ENCODE measurements at places on chromosomes 3 and 15.

GRCh38 chr15:82650046-82650670, 3.0 kb upstream of the CPEB1 start:
- no peak for DNase-seq

GRCh38 chr3:64291345-64291744, 66.1 kb upstream of the PRICKLE2 start:
- no peak for DNase-seq

GRCh38 chr3:40152482-40153133, 156.9 kb upstream of the EIF1B start:
- no peak for DNase-seq

- DNase-seq = no peak
These were observed 9.1 kb upstream of the CEMIP start for GRCh38 chr15:80769829-80770705.

- DNase-seq = no peak
These were observed 192.5 kb downstream of the SHOX2 start for GRCh38 chr3:157913741-157914150.

- peak; percentile 40 for DNase-seq
These were observed 406 bp upstream of the MPI start for GRCh38 chr15:74889390-74889882.

- no peak for DNase-seq
These were observed 12.6 kb downstream of the PLCL2 start for GRCh38 chr3:16897254-16897926.

DNA sequence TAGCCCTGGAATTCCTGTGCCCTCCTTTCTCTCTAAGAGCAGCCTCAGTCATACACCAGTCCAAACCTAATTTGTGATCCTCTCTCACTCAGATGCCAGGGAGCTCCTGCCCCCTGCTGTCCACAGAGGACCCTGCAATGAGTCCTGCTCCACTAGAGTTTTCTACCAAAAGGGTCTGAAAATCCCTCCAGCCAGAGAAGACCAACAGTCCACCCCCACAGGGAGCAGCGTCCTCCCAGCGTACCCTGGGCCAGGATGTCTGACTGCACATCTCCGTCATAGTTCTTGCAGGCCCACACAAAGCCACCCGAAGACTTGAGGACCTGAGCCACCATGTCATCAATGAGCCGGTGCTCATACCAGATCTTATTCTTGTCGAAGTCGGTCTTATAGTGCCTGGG, 15.4 kb downstream of the IDH2 start:
- DNase-seq = no peak

GRCh38 chr3:38031022-38031994, 1.9 kb upstream of the PLCD1 start:
- no peak for DNase-seq

DNA sequence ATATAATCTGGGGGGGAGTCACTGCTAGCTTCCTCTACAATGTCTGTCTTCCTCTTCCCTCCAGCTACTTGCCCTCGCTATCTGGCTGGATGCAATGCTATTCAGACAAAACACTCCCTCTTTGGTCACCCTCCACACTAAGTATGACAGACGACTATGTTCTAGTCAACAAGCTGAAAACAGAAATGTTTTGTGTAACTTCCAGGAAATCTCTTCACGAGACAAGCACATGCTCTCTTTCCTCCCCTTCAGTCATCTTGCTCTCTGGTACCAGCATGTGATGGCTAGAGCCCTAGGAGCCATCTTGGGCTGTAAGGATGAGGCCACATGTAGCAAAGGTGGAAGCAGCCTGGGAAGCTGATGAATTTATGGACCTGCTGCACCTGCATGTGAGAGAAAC, 151.3 kb downstream of the ARRDC4 start:
- no peak for DNase-seq

GRCh38 chr3:30516238-30516637, 90.2 kb upstream of the TGFBR2 start:
- DNase-seq = no peak

DNA sequence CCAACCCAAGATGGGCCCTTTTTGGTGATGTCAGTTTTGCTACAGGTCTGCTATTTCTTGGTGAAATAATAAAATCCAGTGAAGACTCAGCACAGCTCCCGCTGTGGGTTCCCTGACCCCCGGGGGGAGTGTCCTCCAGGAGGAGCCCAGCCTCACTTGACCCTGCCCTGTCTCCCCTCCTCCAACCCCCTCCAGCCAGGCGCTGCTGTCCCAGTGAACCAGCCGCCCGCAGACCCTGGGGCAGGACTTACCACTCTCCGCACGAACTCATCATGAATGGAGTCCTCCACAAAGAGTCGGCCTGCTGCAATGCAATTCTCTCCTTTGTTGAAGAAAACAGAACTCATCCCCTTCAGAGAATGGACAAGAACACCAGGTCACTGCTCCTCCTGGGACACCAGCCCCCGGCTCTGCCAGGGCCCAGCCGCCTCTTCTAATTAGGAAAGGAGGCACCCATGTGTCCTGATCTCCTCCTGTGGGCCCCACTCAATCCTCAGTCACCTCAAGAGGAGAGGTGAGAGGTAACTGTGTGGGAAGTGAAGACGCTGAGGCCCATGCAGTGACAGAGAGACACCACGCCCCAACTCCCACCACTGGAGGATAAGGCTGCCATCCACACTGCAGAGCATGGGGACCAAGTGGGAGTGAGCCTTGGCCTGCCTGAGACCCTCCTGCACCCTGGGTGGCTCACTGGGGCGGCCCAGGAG, 28.8 kb upstream of the SLC41A3 start:
- no peak for DNase-seq

DNA sequence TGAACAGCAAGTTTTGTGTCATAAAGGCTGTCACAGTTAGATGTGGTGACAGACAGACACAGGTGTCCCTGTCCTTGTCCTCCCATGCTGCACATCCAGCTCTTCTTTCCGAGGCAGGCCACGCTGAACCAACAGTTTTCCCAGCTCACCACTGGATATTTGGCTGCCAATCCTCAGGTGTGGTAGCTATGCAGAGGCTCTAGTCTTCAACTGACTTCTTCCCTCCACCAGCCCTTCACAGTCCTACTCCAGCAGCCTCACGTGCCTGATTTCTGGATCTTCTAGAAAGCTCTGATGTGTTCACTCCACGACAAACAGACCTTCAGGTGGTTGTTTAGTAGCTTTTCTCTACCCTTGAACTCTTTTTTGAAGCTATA, 145.5 kb downstream of the UACA start:
- no peak for DNase-seq

DNA sequence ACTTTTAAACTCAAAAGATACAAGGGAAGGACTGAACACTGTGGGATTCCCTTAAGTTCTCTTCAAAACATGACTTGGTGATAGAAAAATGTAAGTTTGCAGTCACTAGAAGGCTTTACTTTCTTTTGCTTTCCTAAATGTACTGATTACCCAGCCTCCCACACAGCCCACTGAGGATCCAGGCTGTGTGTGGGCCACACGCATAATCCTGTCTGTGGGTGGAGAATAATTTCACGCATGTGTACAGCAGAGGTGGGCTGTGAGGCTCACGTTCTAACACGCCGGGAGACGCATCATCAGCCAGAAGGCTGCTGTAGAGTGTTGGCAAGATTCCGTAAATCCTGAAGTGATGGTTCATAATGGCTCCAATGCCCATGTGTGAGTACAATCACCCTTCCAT, 165.5 kb downstream of the CLSTN2 start:
- DNase-seq = no peak

DNA sequence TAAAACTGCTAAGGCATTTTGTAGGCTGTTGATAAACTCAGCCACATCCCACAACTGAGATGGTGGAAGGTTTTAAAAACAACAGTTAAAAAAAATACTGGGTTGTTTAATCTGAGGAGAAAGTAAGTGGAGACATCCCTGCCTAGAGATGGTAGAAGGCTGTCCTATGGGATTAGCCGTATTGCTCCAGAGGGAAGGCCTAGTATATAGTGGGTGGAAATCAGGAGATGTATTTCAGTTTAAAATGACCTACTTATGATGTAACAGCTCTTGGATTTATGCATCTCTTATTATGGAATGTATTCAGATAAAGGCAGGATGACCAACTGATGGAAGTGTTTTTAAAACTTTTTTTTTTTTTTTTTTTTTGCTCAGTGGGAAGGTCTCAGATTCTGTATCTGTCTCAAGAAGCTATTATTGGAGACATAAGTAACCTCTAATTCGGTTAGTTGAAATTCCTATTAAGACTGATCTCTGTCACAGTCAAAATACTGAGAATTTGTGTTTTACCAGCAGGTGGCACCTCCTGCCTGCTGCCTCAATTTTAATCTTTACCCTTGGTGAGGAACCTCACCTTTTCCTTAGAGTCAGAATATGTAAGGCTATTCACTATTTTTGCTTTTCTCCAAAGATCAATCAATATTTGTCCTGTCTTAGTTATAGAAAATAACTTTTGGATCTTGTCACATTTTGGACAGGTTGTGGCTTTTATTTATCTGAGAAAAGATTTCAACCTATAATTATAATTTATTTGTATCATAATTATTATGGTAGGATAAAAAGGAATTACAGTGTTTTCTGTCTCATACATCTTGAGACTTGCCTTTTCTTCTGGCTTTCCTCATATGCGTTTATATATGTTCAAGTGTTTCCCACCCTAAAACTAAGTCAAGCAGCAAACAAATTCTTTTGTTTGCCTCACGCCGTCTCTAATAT, 63.0 kb downstream of the VPS8 start:
- peak; percentile 10 for DNase-seq

GRCh38 chr3:108301695-108302404, 5.5 kb downstream of the HHLA2 start:
- DNase-seq = no peak

DNA sequence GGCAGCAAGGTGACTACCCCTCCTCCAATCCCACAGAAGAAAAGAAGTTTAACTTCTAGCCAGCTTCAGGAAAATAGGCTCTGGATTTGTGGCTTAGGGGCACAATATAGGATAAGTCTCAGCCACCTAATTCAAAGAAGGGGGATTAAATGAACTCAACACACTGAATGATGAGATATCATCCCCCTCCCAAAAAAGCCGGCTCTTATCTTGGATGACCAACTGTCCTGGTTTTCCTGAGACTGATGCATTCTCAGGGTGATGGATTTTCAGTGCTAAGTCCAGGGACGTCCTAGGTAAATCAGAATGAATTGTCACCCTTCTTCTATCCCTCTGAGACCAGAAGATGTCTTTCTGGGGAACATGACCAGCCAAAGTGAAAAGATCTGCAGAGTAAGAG, 487.0 kb upstream of the PROK2 start:
- no peak for DNase-seq

- DNase-seq = no peak
These were observed 394.5 kb downstream of the MFSD1 start for GRCh38 chr3:159196359-159196758.

DNA sequence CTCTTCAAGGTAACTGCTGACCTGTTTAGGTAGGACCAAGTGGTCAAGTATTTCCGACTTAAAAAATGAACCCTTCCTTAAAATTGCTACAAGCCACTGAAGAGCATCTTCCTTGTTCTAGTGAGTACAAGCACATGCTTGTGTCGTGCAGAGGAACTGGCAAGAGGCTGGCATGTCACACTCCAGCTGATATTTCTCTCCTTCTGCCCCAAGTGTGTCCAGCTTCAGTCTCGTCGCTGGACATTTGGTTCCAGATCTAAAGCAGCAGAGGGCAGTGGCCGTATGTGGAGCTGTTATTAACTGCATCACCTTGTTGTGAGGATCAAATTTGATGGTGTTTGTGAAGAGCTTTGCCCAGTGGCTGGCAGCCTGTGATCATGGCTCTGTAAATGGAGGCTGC, 10.0 kb downstream of the RBP2 start:
- no peak for DNase-seq

GRCh38 chr15:90300988-90301706, 35.7 kb downstream of the NGRN start:
- peak; percentile 69 for DNase-seq

DNA sequence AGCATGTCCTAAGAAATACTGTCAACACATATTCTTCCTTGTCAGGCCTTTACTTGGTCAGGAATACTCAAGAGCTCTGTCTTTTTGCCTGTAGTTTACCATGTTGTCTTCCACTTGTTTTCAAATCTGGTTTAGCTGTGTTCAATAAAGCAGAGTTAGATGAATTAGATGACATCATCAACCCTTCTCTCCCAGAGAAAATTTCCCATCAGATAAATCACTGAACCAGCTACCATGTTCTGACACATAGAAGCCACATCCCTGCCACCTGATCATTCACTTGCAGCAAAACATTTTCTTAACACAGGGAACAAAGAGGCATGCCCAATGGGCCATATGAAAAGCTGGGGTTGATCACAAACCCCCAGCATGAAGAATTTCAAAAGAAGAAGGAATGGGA, 42.1 kb downstream of the TERC start:
- DNase-seq = no peak

DNA sequence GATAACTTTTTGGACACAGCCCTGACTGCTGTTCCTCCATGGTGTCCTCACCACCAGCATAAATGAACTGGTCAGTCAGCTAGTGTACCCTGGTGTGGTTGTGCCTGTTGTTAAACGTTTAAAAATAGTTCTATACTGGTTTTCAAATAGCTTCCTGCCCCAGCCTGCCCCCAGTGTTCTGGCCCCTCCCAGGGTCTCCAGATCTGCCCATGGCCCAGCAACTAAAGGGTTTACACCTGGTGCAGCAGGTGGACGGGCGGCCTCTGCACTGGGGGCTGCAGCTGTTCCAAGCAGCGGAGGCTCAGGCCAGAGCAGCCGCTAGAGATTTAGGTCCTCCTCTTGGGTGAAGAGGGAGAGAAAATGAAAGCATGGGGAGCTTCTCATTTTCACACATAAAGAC, 6.1 kb upstream of the NR2E3 start:
- no peak for DNase-seq
